CD8-positive, alpha-beta T cell (primary cell): ENCODE measurements at places on chromosomes 13 and 19.

DNA sequence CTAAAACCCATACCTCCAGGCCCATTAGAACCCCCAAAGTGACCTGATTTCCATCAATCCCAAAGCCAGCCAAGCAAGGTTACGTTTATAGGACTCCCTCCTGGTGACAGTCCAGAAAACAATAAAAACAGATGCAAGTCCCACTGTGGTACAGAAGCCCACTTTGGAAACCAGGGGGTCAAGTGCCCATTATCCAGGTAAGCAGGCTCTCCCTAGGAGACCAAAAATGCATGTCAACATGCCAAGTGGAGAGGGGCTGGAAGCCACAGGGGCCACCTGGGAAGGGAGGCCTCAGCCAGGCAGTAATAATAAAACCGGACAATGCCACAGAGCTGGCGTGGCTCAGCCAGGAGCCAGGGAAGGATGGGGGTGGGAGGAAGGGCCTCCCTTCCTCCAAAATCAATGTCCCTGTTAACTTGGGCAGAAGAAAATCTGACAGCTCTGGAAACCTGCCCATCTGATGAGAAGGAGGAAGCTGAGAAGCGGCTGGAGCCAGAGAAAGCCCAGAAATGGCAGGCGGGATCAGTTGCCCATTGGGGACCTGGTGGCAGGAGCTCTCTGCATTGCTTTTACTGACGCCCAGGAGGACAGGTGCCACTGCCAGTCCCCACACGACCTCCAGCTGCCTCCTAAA lies 160.4 kb downstream of the ZIC5 start:
- DNase-seq: no peak

DNA sequence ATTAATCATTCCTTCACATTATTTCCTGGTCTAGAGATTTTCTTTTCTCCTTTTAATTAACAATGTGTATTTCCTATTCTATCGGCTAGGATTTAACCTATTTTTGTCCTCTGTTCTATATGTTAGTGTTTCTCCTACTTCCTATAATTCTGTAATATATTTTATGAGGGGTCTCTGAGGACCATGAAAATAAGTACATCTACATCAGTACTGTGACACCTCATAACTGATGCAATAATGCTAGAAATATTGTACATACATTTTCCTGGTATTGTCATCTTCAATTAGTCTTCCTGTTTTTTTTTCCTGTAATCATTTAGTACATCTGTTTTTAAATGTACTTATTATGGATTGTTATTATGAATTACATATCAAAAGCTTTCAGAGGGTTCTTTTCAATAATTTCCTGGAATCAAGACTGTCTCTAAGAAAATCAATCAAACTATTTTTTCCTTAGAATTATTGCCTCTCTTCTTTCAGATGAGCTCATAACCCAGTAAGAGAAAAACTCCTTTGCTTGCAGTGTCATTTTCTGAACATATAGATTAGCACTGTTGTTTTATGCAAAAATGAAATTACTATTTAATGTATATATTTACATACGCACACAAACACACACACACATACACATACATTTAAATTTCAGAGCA lies 1004.3 kb downstream of the SLITRK5 start:
- no peak for DNase-seq

DNA sequence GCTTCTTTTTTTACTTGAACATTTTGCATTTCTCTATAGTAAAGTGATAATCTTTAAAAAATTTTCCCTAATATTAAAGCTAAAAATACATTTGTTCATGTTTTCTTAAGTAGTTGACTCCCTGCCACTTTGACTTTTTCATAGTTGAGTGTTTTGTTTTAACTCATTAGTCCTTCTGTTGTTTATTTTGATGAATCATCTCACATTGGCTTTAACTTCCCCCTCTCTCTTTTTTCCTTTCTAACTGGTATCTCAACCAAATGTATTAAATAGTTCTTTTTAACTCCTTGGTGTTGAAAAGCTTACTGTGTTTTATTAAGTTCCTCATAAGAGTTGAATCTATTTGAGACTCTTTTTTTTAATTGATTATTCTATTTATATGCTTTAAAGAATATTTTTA lies 2.8 kb downstream of the TNFSF13B start:
- no peak for DNase-seq

DNA sequence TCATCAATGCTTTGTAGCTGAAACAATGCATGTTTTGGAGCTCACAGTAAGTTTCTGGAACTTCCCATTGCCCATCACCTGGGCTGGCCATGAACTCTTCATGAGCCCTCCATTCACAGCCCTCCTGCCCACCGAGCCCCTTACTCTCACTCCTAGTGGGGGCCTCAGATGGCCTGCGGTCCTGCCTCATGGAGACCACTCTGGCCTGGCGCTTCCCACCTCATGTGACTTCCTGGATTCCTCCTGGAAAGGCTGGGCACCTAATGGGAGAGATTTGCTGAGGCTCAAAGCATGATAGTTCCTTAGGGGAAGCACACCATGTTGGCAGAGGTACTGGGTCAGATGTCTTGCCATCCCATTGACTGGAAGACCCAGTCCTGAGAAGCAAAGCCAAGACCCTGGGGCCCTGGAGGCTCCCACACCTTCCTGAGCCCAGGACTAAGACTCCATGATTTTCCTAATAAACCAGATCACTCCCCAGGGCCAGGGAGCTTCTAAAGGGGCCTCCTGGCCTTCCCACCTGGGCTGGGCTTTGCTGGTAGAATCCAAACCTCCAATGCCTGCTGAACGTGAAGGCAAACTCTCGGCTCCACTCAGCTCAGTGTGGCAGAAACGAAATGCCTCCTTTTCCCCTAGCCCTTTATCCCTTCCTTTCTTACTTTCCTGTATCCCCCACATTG lies 49.4 kb upstream of the ZNF536 start:
- DNase-seq: no peak

DNA sequence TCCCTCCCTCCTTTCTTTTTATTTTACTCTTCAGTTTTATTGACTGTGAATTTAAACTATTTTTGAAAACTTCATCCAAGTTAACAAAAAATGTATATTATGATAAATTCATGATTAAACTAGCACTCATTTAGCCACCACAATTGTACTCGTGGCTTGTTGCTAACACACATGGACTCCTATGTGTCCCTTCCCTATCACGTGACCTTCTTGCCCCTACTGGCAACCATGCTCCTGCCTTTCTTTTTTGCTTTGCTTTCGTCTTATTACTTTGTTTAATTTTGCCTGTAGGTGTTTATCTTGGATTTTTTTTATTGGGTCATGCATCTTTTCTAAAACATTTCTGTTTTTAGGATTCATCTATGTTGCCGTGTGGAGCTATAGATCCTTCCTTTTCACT lies 8.2 kb downstream of the CLC start:
- no peak for DNase-seq

DNA sequence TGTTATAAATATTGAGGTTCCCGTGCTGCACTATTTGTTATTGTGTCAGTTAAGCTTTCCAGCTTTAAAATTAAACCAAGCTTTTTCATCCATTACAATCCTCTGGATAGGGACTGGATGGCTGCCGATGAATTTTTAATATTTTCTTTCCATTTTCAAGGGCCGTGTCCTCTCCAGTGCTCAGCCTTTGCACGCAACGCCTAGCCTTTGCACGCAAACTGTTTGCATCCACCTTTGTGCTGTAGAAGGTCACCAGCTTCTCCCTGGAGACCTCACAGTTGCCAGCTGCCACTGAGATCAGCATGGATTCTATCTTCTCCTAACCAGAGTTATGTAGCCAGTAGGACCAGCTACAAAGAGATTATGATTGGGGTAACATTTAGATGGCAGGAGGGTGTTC lies 240.5 kb downstream of the SLC7A1 start:
- DNase-seq: no peak

- DNase-seq: no peak
Measured at GRCh38 chr13:68506888-68507551, 1276.9 kb upstream of the PCDH9 start.
